ENCODE measurements at places on chromosomes 1 and 21.

DNA sequence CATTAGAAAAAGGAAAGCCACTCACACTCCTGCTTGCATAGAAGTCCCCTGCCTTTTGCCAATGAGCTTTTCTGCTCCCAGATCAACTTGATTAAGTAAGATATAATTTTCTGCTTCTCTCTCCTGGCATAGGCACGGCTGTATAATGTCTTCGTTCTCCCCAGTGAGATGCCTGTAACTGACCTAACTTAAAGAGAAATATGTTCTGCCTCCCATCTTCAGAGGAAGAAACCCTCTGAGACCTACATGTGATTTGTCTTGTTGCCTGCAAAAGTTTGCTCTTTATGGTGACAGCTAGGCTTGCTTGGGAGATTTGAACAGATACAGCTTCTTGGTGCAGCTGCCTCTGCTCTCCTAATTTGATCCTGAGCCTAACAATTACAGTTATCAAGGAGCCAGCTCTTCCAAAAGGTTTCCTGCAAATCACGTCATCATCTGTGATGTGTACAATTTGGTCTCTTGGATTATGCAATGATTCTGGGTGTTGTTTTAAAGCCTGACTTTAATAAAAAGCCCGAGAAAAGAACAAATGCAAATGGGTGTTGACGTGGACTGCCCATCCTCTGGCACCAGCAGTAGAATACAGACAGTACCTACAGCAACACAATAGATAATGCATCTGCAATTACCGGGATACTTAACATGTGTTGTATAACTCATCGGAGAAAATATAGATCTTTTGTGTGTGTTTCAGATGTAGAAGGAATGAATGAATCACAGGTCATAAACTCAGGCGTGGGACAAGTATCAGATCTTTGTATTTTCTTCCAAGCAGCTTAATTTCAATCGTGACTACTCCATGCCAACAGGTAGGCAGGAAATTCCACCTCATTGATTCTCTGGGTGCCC lies 76.2 kb upstream of the KAZN start:
- DNase-seq, result no peak

DNA sequence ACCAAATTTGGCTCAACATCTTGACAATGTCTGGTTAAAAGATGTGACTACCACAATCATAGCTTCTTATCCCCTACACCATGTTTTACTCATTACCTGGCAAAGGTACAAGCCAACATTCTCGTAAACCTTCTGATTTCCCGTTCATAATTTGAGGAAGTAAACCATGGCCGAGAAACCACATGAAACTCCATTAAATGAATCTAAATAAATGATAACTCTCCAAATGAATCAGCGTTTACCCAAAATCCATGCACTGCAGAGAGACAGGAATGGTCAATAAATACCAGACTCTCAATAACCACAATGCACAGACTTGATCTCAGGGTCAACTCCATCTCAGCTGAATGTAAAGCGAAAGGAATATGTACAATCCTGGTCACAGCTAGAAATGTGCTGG lies 125.2 kb downstream of the TYW3 start:
- DNase-seq, result no peak

DNA sequence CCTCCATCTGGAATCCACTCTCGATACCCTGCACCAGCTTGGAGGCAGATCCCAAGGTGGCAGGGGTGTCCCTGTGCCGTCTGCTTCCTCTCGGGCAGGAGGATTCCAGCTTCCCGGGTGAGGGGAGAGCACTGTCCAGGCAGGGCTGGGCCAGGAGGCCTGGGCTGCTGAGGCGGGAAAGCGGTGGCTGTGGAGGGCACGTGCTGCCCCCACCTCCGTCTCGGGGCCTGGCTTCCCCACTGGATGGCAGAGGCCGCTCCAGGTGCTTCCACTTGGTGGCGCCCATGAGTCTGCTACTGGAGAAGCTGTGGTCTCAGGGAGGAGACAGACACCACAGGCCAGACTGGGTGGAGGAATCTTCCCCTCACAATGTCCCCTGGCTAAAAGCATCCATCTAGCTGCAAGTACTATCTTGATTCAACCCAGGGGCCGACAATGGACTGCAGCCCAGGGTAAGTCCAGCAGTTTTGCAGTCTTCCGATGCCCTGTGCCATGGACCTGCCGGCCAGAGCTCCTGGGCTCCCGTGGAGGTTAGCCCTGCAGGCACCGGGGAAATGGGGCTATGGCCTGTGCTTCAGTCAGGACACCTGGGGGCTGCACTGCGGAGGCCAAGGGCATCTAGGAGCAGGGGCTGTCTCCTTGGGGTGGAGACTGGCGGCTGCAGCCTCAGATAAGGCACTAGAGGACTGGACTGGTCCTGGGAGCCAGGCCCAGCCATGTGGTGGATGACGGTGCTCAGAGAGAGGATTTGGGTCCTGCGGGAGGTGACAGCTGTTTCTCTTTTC lies 41.3 kb upstream of the EIF4G3 start:
- DNase-seq, result no peak

- DNase-seq, result no peak
Measured at GRCh38 chr1:160429125-160429561, 28.8 kb downstream of the VANGL2 start.

- DNase-seq, result no peak
Measured at GRCh38 chr1:66326867-66327266, 207.1 kb upstream of the SGIP1 start.
